ENCODE measurements at places on chromosomes 7 and 10.
A peak's percentile ranks its signal among the peaks of the same experiment; 100 is the strongest.

- DNase-seq: no peak
Measured at GRCh38 chr10:43047288-43047970, 29.4 kb upstream of the RET start.

DNA sequence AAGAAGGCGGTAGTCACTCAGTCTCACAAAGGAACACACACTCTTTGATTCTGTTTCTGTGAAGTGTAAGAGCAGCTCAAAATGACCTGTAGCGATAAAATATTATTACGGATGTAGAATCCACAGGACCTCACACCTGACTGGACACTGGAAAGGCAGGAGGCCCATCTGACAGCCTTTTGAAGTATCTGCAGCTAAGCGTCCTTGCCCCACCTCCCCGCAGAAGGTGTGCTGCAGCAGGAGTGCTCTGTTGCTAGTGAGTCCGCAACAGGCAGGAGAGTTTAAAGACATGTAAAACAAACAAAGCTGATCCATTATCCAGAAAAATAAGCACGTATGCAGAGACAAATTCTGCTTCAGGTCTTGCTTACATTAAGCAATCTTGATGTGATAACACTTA lies 355.5 kb downstream of the GPR158 start:
- DNase-seq: no peak

- DNase-seq: no peak
Measured at GRCh38 chr7:44112231-44112996, 8.3 kb downstream of the AEBP1 start.

GRCh38 chr7:18400726-18401125 lies 94.8 kb upstream of the HDAC9 start:
- no peak for DNase-seq

- DNase-seq: no peak
Measured at GRCh38 chr7:87337331-87337730, 8.1 kb upstream of the CROT start.

DNA sequence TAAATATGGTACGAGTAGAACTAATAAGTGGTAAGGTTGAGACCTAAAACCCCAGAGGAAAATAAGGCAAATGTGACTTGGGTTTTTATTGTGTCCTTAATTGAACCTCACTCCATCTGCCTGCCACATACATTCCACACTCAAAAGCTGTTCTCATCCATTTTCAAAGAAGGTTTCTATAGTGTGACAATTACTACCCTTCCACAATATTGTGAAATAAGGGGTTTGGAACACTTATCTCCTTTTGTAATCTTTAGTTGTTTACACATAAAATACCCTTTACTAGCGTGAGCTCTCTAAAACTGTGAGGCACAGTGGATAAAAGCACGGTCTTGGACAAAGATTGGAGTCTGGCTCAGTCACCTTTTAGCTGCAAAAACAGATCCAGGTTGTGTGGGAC lies 166.6 kb downstream of the THSD7A start:
- DNase-seq: no peak

- DNase-seq: no peak
Measured at GRCh38 chr7:139602143-139602722, 78.7 kb downstream of the CLEC2L start.

DNA sequence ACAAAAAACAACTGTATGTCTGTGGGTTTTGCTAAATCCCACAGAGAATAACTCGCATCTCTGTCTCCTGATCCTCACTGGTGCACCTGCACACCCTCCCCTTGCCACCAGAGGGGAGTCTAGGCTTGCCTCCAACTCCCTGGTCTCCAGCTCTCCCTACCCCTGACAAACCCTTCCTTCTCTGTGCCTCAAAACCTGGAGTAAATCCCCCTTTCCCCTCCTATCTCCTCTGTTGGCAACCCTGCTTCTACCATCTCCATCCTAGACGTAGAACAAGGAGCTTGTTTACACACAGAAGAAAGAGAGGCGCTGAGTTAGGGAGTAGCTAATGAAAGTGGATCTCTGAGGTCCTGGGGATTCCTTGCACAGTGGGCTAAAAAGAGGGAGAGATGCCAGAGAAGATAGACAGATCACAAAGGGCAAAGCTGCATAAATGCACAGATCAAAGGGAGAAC lies 6.0 kb downstream of the MBLAC1 start:
- DNase-seq: peak; percentile 51

DNA sequence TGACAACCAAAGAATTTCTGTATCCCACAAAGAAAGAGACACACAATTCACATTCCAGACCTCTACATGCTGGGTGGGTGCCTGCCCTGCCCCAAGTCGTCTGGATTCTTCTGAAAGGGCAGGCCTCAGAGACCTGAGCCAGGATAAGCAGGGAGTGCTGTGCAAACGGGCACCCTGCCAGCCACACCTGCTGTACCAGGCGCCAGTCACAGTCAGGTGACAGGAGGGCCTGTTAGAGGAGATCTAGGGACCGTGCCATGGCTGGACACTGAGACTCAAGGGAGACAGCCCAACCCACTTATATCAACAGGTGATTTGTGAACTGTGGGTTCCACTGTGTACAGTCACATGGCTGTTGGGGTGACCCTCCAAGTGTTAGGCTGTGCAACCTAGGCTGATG lies 103.1 kb upstream of the AFAP1L2 start:
- no peak for DNase-seq

- no peak for DNase-seq
Measured at GRCh38 chr10:114681542-114681941, 23.5 kb upstream of the ABLIM1 start.

DNA sequence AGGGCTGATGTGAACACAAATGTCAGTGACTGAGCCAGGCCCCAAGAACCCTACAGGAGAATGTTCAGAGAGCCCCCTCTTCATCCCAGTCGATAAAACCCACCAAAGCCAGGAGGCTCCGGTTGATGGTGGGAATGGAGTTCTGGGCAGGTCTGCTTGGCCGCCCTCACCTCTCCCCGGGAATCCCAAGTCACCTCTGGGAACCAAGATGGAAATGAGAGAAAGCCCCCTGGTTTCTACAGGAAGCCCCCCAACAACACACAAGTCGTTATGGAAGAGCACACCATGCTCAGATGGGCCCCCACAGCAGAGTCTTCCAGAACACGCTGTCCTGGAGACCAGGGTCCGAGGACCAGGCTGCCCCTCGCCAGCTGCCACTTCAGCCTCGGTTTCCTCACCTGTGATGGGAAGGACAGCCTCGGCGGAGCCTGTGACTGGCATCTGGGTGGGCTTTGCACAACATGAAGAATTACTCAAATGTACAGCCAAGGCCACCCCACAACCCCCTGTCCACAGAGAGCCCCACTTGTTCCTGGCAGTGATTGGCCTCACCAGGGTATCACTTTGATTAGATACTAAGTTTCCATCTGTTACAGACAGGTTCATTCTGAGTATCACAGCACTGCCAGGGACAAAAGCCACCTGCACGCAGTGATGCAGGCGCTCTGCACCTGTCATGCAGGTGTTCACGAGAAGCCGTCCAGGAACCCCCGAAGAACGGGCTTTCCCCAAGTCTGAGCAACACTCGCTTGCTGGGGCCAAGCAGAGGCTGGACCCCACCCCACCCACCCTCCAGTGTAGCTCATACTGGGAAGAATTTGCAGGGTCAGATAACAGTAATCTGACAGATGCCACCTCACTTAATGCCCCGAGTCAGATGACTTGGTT lies 57.6 kb downstream of the MKI67 start:
- no peak for DNase-seq

- DNase-seq: no peak
Measured at GRCh38 chr10:2214092-2214491, 476.8 kb upstream of the ADARB2 start.

GRCh38 chr7:155864991-155865690 lies 52.9 kb upstream of the SHH start:
- DNase-seq: no peak

DNA sequence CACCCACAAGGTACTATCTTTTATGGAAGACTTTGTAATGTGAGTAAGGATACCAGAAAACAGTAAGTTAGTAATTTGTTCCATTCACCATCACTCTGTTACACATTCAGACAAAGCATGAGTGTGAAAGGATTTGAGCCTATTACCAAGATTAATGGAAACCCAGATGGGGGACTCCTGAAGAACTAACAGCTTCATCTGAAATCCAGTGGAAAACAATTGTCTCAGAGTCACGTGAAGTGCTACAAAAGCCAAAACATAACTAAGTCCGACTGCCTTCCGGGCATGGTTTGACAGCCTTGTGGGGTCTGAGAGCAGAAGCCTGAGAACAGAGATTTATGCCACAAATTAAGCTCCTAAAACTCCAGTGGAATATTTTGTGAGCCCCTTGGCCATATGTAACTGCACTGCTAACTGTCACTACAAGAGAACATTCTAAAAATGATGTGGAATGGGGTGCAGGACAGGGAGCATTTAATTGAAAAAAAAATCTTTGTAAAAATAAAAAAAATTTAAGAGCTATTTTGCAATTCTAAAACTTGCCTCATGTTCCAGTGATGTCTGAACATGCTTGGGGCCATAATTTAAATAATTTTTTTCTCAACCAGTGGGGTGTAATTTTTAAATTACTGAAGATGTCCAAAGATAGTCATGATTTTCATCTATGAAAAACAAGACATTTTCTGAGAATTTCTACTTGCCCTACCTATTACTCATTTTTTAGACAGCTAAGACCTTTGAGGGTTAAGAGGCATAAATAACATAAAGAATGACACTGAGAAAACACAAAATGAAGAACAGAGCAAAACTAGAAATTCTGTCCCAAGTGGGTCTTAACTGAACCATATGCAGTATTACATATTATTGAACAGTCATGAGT lies 555.0 kb downstream of the INHBA start:
- DNase-seq: no peak

DNA sequence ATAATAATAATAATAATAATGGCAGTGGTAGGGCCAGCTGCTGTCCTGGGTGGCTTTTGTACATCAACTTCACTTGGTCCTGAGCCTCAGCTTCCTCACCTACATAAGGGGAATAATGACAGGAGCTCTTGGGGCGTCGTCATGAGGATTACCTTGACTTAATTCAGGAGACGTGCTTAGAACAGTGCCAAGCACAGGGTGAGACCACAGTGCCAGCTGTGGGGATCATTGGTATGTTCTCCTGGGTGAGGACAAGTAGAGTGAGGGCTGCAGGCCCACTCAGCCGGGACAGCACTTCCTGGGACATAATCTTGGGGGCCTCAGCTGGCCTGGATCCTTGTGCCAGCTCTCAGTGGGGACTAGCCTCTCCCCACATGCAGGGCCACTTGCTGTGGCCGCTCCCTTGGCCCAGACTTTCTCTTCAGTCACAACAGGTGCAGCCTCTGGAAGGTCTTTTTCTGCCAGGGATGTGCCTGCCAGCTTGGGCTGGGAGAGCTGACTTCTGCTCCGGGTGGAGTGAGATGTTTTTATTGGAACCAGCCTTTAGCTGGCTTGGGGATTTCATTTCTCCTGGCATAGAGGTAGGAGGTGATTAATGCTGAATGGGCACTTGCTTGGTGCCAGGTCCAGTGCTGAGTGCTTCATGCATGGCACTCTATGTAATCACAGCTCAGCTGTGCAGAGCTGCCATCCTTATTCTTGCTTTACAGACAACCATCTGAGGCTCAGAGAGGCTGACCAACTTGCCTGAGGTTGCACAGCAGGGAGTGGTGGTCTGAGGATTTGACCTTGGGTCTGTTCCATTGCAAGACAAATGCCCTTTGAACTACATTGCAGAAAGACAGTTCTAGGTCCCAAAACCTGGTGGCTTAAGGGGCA lies 45.3 kb downstream of the TSPAN15 start:
- no peak for DNase-seq

DNA sequence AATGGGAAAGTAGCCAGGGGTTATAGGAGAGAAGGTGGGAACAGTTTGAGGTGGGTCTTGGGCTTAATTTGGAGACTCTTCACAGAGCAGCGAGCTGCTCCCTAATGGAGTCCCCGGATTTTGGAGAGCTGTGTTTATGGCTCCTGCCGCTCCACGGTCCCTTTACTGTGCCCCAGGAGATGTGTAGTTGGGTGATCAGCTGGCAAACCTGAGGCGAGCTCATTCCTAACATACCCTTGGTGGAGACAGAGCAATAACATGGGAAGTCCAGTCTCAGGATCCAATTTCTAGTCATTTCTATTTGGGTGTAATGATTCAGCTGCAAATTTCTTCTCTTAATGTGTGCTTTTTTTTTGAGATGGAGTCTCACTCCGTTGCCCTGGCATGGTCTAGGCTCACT lies 1.5 kb downstream of the GARIN1A start:
- DNase-seq: no peak

DNA sequence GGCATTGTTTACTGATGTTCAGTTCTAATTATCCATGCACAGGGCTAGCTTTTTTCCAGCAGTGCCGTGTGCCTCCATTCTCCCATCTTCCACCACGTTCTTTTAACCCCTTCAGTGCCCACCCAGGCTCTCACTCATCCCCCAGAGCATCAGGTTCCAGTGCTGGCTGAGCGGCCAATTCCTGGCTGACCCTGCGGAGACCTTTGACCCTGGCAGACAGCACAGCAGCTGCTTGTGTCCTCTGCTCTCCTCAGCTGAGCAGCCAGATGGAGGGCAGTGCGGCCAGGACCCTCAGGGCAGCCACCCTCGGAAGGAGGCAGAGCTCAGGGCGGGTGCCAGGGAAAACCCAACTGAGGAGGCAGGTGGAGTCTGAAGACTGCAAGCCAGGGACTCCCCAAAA lies 48.4 kb downstream of the ZNF503 start:
- no peak for DNase-seq

GRCh38 chr7:13687500-13687899 lies 302.0 kb downstream of the ETV1 start:
- DNase-seq: no peak

- no peak for DNase-seq
Measured at GRCh38 chr10:101835362-101835761, 8.2 kb downstream of the KCNIP2 start.

- no peak for DNase-seq
Measured at GRCh38 chr10:88374392-88375175, 208.5 kb downstream of the RNLS start.

DNA sequence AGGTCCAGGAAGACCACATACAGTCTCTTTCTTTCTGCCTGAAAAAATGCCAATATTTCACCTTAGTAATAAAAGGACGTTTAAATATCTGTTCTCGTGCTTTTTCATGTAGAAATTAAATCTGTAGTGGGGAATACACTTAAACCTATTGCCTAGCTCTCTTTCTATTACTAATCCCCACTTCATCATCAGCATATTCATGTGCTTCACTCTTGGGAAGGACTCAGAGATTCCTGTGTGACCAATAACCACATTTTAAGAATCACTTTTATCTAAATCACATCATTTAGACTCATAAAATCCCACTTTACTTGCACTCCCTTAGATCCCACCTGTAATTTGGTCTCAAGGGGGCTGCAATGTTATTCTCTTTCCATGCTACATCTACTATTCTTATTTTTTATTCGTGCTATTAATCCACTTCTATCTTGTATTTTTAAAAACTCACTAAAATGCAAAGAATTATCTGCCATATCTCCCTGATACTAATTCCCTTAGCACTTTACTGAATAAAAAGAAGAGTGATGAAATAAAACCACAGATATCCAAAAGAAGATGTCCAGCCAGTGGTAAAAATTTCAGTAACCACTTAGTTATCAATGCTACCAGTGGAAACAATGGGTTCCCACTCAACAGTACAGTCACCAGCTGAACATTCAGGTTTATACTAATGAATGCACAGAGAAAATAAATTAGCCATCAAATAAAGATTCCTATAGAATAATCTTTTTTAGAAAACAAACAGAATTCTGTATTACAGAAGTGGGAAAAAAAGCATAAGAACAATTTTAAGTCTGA lies 102.1 kb downstream of the PPP1R17 start:
- no peak for DNase-seq

- DNase-seq: no peak
Measured at GRCh38 chr10:126561921-126562680, 108.4 kb downstream of the C10orf90 start.
